ENCODE measurements at places on chromosomes 2 and 18.

- no peak for DNase-seq
Measured at GRCh38 chr2:56287974-56288373, 104.2 kb downstream of the CCDC85A start.

- no peak for DNase-seq
Measured at GRCh38 chr18:49768051-49768391, 45.3 kb downstream of the ACAA2 start.

DNA sequence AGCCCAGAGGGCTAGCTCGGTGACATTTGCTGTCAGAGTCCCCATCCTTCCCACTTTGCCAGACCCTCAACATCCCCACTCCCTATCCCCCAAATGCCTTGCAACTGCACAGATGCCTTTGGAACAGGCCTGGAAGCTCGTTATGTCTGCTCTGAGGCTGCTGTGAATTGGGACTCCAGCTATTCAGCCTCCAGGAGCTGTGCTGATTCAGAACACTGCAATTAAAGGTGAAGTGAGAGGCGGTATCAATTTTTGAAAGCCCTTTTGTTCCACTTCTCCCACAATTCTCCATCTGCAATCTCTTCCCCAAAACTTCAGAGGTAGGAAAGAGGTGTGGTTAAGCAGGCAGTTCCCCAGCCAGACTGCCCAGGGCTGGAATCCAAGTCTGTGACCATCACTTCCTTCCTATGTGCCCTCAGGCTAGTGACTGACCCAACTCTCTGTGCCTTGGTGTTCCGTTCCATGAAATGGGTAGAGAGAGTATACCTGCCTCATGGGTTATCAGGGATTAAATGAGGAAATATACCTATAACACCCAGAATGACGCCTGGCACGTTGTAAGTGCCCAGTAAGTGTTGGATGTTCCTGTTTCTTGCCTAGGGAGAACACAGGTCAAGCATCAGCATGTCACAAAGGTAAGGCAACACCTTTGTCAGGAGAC lies 17.5 kb downstream of the NOSTRIN start:
- no peak for DNase-seq

- peak; percentile 15 for DNase-seq
Measured at GRCh38 chr18:13374468-13375301, 156.1 kb downstream of the LDLRAD4 start.

GRCh38 chr2:240727913-240728312 lies 36.2 kb downstream of the AQP12A start:
- no peak for DNase-seq

DNA sequence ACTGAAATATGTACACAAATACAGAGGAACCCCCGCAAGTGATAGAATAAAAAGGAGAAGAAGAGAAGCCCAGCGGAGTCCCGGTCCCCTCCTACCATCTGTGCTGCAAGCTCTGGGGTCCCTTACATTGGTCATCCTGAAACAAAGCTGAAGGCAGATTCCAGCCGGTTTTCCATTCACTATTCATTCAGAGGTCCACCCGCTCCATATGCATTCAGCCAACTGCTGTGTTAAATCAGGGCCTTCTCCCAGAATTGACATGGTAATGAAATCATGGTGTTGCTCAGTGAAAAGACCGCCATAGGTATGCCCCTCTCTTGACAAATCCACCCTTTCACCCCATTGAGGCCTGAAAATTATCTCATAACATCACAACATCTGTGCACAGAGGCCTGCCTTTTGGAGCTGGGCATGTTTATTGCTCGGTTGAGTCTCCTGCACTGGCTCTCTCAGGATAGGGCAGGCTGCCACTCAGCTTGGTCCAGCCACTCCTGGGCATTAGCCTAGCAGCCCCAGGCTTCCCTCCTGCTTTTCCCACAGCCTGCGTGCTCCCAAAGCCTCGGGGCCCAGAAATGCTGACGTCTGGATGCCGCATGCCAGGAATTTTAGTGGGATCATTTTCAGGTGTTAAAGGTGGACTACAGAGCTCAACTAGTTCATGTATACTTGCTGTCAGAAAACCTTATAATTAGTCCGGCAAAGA lies 39.3 kb upstream of the ID2 start:
- DNase-seq, result no peak

DNA sequence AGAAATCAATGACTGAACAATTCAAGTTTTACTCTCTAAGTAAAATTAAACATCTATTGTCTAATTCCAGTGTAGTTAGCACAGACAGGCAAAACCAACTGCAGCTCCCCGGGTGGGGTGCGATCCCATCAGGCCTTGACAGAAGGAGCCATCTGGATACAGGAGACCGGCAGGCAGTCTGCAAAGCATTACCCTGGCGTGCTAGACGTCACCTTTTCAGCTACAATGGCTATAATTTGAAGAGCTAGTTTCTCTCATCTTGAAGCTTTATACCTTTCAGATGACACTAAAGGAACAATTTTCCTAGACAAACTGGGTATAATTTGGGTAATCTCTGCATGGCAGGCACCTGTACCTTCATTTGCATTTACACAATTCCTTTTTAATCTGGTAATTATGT lies 761.5 kb upstream of the SOX11 start:
- peak; percentile 42 for DNase-seq

DNA sequence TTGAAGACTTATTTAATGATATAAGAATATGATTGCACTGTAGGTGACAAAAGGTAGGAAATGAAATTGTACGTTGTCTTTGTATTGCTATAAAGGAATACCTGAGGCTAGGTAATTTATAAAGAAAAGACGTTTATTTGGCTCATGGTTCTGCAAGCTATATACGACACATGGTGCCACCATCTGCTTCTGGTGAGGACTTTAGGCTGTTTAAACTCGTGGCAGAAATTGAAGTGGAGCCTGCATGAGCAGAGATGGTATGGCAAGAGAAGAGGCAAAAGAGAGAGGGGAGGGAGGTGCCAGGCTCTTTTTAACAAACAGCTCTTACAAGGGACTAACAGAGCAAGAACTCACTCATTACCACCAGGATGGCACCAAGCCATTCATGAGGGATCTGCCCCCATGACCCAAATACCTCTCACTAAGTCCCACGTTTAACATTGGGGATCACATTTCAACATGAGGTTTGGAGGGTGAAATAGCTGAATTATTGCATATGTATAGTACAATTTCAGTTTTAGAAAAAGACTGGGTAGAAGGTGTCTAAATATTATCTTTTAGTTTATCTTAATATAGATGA lies 86.8 kb downstream of the GULP1 start:
- DNase-seq, result peak; percentile 73

- no peak for DNase-seq
Measured at GRCh38 chr18:80034852-80035406, 695 bp downstream of the RBFA start.

DNA sequence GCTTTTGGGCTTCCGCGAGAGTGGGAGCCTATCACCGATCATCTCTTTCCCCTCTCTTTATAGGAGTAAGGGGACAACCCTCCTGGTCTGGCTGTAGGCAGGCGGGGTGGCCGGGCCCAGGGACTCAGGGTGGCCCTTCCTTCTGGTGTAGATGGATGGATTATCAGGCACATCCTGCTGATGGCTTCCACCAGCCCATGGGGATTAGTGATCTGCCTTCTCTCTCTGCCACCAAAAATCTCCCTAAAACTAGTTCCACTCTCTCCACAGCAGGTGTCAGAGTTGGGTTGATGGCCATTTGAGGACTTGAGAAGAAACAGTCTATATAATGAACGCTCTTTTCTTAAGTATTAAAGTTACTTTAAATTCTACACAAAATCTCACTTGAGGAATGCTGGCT lies 37.4 kb downstream of the NCK2 start:
- no peak for DNase-seq

GRCh38 chr2:777051-777450 lies 99.8 kb upstream of the TMEM18 start:
- DNase-seq, result no peak

DNA sequence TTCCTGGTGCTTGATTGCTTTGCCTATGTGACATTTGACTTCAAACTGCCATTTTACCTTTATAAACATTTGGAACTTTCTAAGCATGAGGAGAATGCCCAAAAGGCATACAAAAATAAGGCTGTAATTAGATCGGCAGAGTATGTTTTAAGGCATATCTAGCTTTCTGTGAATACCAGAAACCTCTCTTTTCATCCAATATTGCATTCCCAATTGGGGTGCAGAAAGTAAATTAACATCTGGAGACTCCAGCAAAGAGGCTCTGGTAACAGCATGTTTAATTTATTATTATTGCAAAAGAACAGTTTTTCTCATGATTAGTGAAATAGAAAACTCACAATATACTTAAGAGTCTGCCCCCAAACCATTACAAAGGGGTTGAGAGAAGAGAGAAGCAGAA lies 32.1 kb downstream of the FRZB start:
- no peak for DNase-seq

GRCh38 chr2:48357351-48357750 lies 172.6 kb upstream of the STON1 start:
- DNase-seq, result no peak

- no peak for DNase-seq
Measured at GRCh38 chr2:119011162-119011909, 69.3 kb downstream of the MARCO start.

DNA sequence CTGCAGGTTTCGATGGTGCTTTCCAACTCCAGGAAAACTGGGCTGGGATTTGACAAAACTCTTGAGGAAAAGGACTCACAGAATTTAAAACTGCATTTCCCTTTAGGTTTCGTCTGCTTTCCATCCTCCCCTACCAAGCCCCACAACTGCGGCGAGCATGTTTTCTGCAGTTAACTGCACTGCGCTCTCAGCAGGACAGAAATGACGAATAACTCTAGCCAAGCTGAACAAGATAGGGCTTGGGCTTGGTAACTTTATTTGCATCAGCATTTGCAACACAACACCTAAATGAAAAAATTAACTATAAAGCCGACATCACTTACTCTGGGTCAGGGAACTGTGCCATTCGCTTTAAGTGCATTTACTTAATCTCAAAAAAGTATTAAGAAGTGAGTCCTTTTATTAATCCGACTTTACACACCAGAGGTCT lies 669 bp upstream of the PIKFYVE start:
- DNase-seq, result no peak

GRCh38 chr2:217986256-217986961 lies 16.4 kb downstream of the TNS1 start:
- no peak for DNase-seq

DNA sequence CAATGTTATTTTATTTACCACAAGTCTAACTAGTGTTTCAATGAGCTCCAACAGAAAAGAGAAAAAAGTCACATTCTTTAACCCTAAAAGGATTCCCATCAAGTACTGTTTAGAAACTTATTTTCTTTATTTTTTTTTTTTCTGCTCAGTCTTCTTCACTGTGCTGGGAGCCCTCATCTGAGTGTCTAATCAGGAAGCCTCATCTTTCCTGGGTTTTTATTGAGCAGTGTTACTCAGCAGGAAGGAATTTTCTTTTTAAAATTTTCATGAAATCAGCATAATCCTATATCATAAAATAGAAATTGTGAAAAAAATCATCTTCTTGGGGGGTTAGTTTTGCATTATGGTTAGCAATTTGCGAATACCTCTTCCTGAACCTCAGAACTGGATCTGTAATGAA lies 453.8 kb downstream of the CDH2 start:
- no peak for DNase-seq

- DNase-seq, result no peak
Measured at GRCh38 chr2:180618570-180618969, 361.8 kb upstream of the UBE2E3 start.

DNA sequence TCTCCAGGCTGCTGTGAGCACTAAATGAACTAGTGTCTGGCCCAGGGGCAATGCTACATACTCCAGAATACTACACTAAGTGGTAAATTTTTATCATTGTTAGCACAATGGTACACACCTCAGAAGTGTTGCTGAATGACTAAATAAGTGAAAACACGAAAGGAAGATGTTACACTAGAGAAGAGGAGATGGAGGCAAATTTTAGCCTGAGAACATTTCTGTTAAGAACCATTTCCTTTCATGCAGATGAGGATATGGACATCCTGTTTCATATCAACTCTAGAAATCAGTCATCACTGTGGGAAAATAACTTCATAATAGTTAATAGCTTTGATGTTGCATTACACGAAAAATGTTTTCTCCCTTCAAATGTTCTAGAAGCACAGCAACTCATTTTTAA lies 117.6 kb upstream of the STK17B start:
- no peak for DNase-seq

- DNase-seq, result no peak
Measured at GRCh38 chr18:79616651-79617510, 62.7 kb upstream of the CTDP1 start.

DNA sequence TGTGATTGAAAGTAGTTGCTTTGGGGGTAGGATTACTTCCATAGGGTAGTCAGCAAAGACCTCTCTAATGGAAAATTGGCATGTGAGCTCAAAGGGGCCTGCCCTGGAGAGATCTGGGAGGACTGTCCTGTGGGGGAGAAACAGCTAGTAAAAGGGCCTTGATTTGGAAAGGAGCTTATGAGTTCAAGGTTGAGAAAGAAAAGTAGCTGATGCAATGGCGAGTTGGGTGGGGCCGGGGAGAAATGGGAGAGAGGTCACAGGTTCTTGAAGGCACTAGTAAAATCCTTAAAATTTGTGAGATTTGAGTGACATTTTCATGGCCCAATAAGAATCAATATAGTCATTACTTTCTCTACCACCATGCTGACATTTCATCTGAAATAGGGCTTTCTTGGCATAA lies 82.0 kb upstream of the CCDC195 start:
- DNase-seq, result no peak

GRCh38 chr18:31042406-31043181 lies at the start of gene DSC3:
Gene DSC3 (minus strand): TSS chr18:31042742. CDS start chr18:31042660, 82 bp downstream.
- no peak for DNase-seq

GRCh38 chr2:200184748-200185627 lies 121.5 kb upstream of the SPATS2L start:
- DNase-seq, result no peak

GRCh38 chr18:55781481-55781957 lies 193.5 kb upstream of the TCF4 start:
- DNase-seq, result peak; percentile 7

DNA sequence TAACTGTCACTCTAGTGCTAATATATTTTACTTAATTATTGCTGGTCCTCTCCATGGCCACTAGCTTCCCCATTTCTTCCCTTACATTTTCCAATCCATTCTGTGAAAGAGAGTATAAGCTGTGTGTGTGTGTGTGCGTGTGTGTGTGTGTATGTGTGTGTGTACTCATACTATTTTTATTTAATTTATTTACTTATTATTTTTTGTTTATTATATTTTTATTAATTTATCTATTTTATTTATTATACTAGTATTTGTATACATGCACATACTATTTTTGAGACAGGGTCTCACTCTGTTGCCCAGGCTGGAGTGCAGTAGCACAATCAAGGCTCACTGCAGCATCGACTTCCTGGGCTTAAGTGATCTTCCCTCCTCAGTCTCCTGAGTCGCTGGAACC lies 59.6 kb downstream of the IKZF2 start:
- no peak for DNase-seq

DNA sequence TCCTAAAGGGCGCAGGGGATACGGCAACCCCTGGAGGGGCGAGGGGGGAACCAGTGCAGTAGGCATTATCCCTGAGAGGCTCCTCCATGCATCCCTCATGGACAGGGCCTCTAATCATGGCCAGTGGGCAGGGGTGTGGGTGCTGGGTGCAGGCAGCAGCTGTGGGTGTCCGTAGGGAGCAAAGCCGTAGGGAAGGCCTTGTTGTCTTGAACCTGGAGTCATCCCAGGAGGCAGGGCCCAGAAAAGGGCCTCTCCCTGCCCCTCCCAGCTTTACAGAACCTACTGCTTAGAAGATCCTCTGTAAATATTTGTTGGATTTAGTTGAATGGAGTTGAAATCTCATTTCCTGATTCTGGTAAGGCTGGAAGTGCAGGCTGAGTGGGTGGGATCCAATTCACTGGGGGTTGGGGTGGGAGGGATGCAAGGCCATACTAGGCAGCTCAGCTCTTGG lies 207.0 kb upstream of the HAAO start:
- DNase-seq, result no peak

Measured in NCI-H524 treated with DMSO at 0.1 percent for 48 hours (cell line).